ENCODE measurements at places on chromosomes 5 and 9.

DNA sequence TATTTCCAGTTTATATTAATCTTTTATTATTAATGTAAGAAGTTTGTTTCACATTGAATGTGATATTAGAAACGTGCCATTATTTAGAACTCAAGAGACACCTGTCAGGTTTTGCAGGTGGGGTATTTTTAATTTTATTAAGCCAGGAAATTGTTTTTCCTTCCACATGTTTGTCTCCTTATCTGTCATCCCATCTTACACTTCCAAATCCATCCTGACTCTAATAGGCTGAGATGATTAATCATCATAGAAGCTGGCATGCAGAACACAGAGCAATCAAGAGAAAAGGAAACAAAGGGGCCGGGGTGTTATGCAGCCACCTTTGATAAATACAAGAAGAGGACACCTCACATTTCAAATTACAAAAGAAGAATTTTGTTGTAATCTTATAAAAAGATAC lies 506.5 kb downstream of the ISL1 start:
- no peak overlapping the region for H3K27ac ChIP-seq
- H3K4me1 ChIP-seq = no peaks in the 10 kb centered on the region
- H3K27me3 ChIP-seq = no peaks in the 10 kb centered on the region
- no peak overlapping the region for H3K4me3 ChIP-seq
- no peak for DNase-seq

DNA sequence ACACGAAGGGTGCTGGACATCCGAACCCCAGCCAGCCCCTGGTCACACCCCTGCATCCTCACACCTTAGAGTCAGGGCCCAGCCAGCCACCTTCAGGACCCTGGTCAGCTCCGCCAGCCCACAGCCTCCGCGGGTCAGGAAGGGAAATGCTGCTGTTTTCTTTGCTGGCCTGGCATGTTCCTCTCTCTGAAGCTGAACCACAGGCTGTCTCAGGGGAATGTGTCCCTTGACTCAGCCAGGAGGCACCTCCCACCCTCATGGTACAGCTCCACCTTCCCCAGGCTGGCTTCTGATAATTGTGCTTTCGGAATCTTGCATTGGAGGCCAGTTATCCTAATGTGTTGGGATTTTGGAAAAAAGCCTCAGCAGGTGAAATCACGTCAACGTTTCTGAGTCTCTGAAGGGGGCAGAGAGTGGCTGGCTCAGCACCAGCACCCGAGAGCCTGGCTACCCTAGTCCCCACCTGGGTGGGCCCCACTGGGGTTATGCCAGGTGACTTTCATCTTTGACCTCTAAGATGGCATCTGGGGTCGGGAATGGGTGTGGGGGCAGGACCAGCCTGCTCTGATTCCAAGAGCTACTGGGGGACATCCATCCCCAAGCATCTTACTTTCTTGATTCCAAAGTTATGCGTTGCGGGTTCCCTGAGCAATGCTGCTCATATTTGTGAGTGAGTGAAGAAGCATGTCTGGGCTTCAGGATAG lies 9.8 kb upstream of the OLFM1 start:
- no peaks in the 10 kb centered on the region for H3K4me1 ChIP-seq
- H3K4me3 ChIP-seq = no peak overlapping the region
- no peaks in the 10 kb centered on the region for H3K36me3 ChIP-seq
- peak; percentile 39 for DNase-seq
- no peak overlapping the region for H3K27ac ChIP-seq

- no peak overlapping the region for H3K27ac ChIP-seq
- no peak for DNase-seq
- H3K27me3 ChIP-seq = peaks cover 4% of the 10 kb centered on the region
- no peaks in the 10 kb centered on the region for H3K4me1 ChIP-seq
Observed at GRCh38 chr9:101315112-101315450, 69.7 kb downstream of the BAAT start.

DNA sequence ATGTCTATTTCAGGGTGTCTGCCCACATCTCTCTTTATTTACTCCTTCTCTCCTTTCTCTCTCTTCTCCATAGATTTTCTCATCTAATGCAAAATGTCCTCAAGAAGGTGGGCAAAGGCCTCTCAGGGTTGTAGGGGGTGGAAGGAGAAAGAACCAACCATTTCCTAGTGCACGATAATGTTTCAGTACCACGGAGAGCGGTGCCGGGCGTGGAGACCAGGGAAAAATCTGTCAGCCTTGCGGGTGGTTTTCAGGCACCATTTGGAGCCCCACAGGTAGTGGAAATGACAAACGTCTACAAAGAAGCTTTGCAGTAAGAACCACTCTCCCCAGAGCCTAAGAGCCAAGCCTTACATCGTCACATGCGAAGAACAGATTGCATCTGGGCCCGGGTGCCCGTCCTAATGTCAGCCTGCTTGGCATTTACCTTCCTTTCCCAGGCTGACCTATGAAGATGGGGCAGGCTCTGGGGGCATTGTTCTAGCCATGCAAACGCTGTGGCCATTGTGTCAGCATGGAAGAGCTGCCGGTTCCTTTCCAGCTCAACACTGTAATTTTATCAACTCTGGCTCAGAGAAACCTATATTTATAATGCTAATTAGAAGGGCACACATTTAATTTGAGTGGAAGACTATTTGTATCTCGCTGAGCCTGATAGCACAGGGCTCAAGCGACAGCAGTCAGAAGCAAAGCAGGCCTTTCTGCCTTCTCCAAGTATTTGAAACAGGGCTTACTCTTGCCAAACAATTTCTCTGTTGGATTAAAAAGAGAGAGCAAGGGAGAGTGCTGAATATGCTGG lies 430.1 kb upstream of the WWC1 start:
- H3K36me3 ChIP-seq = no peaks in the 10 kb centered on the region
- H3K27me3 ChIP-seq = no peaks in the 10 kb centered on the region
- no peak for DNase-seq
- H3K27ac ChIP-seq = no peak overlapping the region
- no peaks in the 10 kb centered on the region for H3K4me1 ChIP-seq

GRCh38 chr5:133466556-133467334 lies 145.6 kb downstream of the FSTL4 start:
- no peaks in the 10 kb centered on the region for H3K27me3 ChIP-seq
- DNase-seq = no peak
- H3K27ac ChIP-seq = no peak overlapping the region
